Spinal cord (tissue), 10 donors: ENCODE measurements at places on chromosomes 13 and 19.

DNA sequence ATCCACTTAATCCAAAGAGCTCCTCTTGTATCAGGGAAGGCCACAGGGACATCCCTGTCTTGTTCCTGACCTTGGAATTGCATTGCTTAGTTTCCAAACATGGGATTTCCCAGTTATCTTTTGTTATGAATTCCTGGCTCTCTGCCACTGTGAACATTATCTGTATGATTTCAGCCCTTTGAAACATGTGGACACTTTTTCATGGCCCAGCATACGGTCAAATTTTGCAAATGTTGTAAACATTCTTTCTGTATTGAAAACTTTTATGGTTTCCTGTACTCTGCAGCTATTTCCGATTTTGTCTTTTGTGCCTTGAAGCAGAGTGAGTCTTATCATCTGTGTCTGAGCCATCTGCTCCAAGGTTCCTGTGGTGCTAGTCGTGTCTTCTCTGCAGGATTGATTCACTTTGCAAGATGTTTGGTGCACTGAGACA lies 4.5 kb upstream of the CFAP97D2 start:
- no peak for DNase-seq

- no peak for DNase-seq
Observed at GRCh38 chr13:35865341-35866240, 265.6 kb downstream of the DCLK1 start.

- no peak for DNase-seq
Observed at GRCh38 chr19:34124828-34125227, 47.5 kb upstream of the LSM14A start.

GRCh38 chr13:98110749-98111148 lies 32.1 kb upstream of the FARP1 start:
- no peak for DNase-seq

GRCh38 chr13:76822698-76823267 lies 63.4 kb downstream of the KCTD12 start:
- no peak for DNase-seq

GRCh38 chr13:67076378-67076777 lies 153.8 kb downstream of the PCDH9 start:
- DNase-seq, result no peak

GRCh38 chr13:52885141-52885540 lies 36.7 kb upstream of the PCDH8 start:
- DNase-seq, result no peak

DNA sequence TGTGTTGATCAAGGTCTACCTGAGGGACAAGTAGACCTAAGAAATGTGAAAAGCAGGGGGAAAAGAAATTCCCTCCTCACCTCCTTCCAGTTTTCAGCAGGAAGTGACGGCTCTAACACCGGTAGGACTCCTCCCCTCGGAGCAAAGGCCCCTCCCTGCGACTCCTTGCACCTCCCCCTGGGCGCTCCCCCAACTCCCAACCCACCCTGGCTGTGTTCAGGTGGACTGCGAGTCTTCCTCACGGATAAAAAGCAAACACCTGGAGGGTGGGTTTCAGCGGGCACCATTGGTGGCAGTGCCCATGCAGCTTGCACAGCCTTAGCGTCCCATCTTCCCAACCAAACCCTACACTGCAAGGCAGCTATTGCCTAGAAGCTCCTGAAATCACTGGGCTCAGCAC lies 124.5 kb downstream of the COL4A1 start:
- no peak for DNase-seq

DNA sequence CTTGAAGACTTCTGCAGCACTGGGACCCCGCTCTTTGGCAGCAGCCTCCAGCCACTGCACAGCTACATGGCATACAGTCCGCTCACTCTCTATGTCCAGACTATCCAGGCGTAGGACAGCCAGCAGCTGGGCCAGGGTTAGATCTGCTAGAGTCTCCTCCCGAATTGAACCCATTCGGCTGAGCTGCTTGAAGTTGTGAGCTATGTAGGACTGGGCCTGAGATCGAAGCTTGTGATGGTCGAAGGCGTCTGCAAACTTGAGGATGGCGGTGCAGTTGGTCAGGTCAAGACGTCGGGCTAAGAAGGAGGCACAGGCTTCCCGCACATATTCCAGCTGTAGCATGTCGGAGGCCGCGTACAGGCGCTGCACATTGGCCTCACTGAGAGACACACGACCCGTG lies 900 bp downstream of the KBTBD7 start:
- DNase-seq, result no peak

- DNase-seq, result no peak
Observed at GRCh38 chr13:85377783-85378182, 421.4 kb downstream of the SLITRK6 start.

GRCh38 chr19:33988601-33989000 lies 183.7 kb upstream of the LSM14A start:
- DNase-seq, result no peak

DNA sequence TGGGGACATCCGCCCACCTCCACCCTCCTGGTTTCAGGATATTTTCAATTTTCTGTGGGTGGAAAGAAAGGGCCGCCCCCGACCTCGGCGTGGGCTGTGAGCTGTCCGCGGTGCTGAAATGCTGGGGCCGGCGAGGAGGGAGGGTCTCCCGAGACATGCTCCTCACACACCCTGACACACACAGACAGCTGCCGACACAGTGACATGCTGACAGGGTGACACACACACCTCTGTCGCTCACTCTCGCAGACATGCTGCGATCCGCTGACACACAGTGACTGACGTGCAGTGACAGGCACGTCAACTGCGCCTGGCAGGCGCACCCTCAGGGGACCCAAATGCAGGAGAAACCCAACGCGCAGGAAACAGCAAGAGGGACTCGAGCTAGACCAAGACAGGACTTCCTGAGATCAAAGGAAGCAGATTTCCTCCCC lies 25.1 kb upstream of the MEIS3 start:
- DNase-seq, result no peak

DNA sequence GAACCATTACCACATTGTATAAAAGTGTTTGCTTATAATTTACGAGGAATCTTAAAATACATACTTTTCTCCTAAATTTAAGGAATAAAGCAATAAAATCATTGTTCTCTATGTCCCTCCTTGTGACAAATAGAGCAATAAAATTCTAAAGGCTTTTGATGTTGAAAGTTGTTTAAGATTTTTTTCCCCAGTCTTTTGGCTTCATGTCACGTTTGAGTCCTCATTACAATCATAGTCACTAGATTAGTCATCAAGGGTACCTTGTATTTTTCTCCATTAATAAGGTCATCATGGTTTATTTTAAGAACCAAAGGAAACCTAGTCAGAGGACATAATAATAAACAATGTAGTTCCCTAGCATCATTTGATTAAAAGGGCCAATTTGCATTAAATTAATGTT lies 3.2 kb downstream of the WBP4 start:
- DNase-seq, result no peak

- DNase-seq, result no peak
Observed at GRCh38 chr13:39311619-39312018, 273.4 kb downstream of the NHLRC3 start.

GRCh38 chr19:8208119-8208921 lies 850 bp upstream of the CERS4 start:
- peak; percentile 42 for DNase-seq

GRCh38 chr19:3146677-3147100 lies 10.9 kb downstream of the GNA15 start:
- DNase-seq, result no peak

DNA sequence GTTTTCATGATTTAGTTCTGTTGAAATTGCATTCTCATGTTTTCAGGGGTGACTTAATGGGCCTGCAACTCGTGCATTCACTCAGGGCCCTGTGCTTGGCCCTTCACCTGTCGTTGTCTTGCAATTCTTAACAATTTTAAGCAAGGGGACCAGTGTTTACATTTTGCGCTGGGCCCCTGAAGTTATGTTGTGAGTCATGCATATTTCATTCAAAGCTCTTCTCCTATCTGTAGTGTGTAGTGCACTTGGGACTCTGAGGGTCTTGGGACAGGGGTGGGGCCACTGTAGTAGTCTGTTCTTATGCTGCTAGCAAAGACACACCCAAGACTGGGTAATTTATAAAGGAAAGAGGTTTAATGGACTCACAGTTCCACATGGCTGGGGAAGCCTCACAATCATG lies 211.2 kb upstream of the RXFP2 start:
- DNase-seq, result no peak

GRCh38 chr13:75326173-75327134 lies 155.5 kb downstream of the TBC1D4 start:
- DNase-seq, result no peak

DNA sequence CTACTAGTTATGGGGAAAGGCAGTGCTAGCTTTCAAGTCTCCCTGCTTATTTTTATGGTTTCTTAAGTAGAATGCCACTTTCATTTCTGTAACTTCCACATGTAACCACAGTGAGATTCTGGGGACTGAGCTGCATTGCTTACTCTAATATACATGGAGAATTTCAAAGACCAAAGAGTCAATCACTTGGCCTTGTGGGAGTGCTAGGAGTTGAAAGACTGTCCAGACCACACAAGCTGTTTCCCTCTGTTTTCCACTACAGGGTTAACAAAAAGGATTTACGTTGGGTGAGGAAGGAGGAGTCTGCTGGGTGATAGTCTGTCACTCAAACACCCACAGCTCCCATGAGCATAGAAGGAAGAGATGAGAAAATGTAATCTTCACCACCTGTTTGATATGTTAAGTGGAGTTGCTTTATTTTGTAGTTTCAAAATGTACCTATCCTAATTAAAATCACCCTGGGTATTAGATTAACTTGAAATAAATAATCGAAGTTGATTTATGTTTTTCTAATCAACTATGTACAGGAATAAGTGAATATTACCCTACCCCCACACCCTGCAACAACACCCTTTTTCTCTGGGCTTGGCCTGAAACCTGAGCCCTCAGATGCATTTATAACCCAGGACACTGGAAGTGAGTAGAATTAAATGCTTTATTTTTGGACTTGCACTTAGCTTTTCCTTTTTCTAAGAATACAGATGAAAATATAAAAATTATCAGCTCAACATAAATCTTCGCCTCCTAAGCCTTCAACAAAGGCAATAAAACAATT lies 225.8 kb upstream of the SLC10A2 start:
- no peak for DNase-seq

DNA sequence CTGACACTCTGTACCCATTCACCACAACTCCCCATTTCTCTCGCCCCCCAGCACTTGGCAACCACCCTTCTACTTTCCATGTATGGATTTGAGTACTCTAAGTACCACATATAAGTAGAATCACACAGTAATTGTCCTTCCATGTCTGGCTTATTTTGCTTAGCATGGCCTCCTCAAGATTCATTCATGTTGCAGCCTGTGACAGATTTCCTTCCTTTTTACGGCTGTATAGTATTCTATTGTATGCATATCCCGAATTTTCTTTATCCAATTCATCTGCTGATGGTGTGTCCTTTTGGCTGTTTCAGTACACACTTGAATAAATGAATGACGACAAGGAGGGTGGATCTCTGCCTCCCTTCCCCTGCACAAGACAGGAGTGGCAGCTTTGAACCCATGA lies 95.1 kb downstream of the ZNF536 start:
- no peak for DNase-seq

GRCh38 chr13:40814803-40815202 lies 25.4 kb downstream of the SLC25A15 start:
- no peak for DNase-seq

GRCh38 chr13:89955773-89956172 lies 1391.7 kb upstream of the MIR17HG start:
- no peak for DNase-seq

GRCh38 chr13:76903544-76904162 lies 17.4 kb upstream of the KCTD12 start:
- DNase-seq, result peak; percentile 58

- DNase-seq, result no peak
Observed at GRCh38 chr19:21092109-21092508, 10.1 kb downstream of the ZNF714 start.

DNA sequence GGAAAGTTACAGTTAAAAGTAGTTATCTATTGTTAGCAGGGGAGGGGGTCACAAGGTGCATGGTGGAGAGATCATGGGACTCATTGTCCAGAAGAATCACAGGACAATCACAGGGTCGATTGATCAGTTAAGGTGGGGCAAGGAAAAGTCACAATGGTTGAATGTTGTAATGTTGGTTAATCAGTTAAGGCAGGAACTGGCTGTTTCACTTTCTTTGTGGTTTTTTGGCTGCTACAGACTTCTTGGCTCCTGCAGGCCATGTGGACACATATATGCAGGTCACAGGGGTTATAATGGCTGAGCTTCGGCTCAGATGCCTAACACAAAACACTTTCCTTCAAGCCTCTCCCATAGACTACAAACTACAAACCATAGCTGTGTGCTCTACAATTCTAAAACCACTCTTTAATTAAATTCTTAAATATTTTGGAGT lies 6.9 kb upstream of the ZNF431 start:
- DNase-seq, result no peak

- no peak for DNase-seq
Observed at GRCh38 chr19:10193790-10194499, 808 bp downstream of the DNMT1 start.
